ENCODE measurements at places on chromosomes 6 and 20.
A peak's percentile ranks its signal among the peaks of the same experiment; 100 is the strongest.

GRCh38 chr20:38164069-38164468, 1.0 kb downstream of the TGM2 start:
- DNase-seq, result no peak

DNA sequence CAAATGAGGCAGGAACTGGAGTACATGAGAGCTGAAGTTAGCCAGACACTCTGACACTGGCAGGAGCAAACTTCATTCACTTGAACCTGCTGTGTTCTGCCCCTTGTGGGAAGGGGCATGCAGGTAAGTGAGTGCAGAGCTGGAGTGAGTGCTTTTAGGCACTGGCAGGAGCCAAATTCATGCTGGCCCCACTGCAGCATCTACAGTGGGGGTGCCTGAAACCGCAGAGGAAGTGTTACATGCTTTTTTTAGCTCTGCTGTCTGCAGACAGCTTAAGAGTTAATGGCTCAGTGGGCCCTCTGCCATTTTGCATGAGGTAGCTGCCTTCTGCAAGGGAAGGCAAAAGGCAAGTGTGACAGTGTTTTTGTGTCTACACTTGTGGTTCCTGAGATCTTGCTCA, 167.9 kb upstream of the SYNCRIP start:
- no peak for DNase-seq

GRCh38 chr6:134115715-134116074, 63.3 kb upstream of the SLC2A12 start:
- no peak for DNase-seq

DNA sequence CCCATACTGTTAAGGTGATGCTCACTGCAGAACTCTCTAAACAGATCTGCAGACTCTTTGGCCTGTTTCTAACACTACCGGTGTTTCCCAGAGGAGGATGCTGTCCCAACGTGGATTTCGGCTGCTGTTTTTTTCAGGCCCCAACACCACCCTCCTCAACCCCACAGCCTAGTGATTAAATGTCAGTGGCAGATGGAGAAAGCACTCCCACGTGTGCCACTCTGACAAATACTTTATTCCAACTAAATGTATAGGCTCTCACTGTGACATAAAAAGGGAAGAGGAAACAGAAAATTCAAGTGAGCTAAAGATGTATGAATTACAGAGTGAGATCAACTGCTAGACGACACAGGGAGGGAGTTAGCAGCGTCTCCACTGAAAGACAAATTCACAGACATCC, 3.6 kb downstream of the TBC1D20 start:
- no peak for DNase-seq

- no peak for DNase-seq
Observed at GRCh38 chr6:110618591-110619267, 142.3 kb upstream of the SLC22A16 start.

DNA sequence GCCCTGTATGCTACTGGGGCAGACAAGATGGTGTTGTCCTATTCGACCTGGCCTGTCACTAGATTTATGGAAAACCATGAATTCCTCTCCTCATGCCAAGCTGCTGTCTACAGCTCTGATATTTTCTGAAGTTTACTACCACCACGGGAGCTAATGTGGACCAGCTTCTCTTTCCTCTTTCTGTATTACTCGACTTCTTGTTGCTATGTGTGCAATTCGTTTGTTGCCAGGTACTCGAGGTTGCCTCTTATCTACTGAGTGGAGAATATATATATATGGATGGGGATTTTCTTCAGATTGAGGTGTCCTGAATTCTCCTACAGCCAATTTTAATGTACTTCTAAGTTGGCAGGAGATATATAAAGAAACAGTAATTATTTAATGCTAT, 34.7 kb downstream of the MAN1A1 start:
- no peak for DNase-seq

DNA sequence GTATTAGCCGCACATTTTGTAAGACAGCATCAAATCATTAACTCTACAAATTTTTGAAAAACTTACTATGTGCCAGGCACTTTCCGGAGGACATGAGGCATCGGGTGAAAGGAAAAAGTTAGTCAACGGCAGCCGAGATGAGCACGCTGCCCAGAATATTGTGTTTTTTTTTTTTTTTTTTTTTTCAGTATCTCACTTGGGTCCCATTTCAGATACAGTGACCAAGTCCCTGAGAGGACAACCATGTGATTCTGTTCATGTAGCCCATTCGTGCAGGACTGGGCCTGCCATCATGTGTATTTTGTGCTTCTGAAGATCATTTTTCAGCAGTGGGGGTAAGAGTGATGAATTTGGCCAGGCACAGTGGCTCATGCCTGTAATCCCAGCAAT, 1.3 kb downstream of the SLA2 start:
- peak; percentile 60 for DNase-seq
